GM04504 (cell line): ENCODE measurements at places on chromosomes 1 and 21.

DNA sequence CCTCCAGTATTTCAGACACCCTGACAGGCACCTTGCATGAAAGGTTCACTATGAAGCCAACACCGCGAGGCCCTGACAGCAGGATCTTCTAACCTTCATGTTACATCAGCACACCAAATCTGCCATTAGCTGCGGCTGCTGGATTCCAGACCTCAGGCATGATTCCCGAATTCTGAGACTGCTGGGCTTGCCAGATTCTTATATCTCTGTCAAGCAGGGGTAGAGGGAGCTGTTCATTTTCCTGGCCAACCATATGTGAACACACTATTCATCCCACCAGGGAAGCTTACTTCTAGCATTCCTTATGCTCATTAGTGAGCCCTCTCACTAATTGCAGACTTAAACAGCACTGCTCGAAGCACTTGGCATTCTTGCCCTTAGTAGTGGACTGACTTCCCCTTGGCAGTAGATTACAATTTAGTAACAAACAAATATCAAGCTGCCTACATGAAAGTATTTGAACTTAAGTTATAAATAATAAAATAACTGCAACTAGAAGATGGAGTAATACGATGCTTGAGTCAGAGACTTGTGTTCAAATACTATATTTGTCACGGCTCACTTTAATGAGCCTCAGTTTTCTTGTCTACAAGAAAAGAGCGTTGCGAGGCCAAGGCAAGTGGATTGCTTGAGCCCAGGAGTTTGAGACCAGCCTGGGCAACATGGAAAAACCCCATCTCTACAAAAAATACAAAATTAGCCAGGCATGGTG is 43.3 kb downstream of the NID1 start:
- peak; percentile 70 for DNase-seq

DNA sequence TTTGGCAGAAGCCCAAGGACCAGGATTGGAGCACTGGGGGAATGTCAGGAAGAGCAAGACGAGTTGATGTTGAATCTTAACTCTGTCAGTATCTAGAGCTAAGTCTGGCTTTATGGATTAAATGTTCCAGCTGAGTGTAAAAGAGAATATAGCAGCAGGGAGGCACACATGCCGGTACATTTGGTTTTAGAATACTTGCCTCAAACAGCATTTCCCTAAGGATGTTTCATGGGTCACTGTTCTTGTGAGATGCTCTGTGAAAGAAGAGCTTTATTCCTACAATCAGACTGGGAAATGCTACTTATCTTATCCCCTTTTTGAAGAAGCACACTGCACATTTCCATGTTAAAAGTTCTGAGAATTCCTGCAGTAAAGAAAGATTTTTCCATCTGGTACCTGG is 440.3 kb upstream of the B3GALT2 start:
- no peak for DNase-seq

DNA sequence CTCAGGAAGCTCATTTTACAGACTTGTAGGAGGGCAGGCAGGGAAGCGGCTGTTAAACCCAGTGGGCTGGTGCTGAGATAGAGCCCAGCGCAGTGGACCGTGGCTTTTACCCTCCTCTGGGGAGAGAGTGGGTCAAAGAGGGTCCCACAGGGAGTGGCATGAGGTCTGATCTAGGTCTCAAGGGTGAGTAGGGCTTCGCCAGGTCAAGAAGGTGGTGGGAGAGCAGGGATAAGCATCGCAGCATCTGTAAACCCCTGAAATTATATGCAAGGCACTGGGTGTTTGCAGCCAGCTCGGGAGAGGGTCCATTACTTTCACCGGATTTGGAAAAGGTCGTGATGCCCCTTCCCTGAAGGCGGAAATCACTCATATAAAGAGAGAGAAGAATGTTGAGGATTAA is 89.1 kb downstream of the ZSCAN20 start:
- DNase-seq = no peak

DNA sequence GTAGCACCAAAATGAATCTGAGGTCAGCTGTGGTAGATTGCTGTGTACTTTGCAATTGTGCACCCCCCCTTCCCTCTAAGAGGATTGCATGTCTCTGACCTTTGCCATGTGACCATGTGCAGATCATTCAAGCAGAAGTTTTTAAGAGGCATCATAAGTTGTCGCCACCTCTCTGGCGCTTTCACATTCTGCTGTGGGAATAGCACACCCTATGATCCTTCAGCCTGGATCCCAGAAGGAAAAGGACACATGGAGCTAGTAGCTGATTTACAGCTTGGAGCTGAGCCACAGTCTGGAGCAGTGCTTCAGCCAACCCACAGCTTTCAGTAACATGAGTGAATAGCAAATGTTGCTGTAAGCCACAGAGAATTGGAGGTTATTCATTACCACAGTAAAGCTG is 158.5 kb downstream of the TSEN15 start:
- DNase-seq = peak; percentile 91

DNA sequence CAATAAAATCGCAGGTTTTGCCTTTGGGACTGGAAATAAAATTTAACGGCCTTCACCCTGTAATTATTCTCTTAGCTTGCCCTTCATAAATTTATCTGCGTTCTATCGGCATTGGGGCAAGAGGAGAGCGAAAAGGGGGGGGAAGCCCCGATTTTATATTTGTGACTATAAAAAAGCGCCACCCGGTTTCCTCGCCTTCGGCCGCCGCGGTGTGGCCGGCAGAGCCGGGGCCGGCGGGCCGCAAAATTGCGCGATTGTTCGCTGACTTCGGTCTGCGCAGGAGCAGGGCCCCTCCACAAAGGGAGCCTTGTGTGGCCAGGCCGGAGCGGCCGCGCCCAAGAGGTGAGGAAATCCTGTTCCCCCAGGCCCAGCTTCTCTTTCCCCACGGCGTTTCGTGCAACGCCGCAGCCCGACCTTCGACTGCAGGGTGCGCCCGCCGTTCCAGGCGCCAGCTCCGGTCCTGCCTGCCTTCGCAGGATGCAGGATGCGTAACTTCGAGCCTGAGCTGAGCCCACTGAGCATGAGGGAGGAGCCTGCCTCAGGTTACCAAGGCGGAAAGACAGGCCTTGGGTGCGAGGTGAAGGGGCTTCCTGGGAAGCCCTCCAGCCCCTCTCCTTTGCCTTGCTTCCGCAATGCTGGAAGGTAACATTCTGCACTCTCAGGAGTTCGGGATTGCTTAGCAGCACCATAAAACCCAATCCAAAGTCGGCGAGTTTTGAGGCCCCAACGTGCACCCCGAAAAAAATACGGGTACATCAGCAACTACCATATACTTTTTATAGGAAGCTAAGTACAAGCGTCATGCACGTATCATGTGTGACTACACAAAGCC is 4.9 kb upstream of the TBX15 start:
- DNase-seq = no peak

GRCh38 chr1:241701483-241702295 is 49.6 kb downstream of the WDR64 start:
- peak; percentile 19 for DNase-seq

DNA sequence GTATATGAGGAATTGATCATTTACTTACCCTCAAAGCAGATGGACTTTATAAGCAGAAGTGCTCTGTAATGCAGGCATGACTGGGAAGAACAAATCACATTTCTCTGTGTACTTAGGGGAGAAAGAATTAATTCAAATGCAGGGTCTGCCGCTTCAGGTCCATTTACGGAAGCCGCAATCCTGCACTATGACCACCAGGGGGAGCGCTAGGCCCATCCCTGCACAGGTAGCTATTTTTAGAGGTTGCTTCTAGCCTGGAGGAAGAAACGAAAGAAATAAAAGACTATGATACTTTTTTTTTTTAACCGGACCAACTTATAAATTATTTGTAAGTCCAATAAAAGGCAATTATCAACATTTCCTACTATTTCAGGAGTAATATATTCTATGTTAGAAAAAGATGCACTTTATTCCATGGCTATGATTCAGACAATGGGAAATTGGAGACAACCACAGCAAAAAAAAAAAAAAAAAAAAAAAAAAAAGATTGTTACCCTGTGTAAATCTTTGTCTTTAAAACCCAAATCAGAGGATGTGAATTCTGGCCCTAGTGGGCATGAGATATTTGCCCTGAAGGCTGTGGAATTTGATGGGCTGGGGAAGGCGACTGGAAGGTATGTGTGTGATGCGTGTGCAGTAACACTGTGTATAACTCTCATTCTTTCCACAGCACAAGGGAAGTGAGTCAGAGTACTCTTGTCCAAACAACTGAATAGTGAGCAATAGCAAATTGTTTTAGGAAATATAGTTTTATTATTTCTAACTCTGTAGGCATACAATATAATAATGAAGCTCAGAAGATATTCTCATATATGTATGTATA is 12.9 kb upstream of the FYB2 start:
- DNase-seq = peak; percentile 81

DNA sequence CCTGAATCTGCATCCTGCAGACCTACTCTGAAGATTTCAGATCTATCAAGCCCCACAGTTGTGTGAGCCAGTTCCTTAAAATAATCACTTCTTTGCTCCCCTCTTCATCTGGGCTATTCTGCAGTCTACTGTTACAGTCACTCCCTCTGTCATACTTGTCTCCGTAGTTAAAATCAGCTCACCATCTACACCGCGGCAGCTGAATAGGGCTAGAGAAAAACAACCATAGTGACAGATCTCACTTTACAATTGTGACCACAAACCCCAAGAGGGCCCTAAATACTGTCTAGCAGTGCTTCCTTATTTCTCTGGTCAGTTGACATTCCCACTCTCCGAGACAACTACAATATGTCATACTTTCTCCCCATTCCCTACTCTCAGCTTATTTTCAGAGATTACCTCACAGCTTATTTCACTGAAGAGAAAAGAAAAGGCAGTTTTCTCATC is 12.9 kb downstream of the DESI2 start:
- DNase-seq = no peak

GRCh38 chr1:157270705-157271274 is 132.6 kb upstream of the ETV3 start:
- DNase-seq = no peak

- no peak for DNase-seq
Observed at GRCh38 chr1:101392552-101392951, 155.7 kb downstream of the S1PR1 start.

DNA sequence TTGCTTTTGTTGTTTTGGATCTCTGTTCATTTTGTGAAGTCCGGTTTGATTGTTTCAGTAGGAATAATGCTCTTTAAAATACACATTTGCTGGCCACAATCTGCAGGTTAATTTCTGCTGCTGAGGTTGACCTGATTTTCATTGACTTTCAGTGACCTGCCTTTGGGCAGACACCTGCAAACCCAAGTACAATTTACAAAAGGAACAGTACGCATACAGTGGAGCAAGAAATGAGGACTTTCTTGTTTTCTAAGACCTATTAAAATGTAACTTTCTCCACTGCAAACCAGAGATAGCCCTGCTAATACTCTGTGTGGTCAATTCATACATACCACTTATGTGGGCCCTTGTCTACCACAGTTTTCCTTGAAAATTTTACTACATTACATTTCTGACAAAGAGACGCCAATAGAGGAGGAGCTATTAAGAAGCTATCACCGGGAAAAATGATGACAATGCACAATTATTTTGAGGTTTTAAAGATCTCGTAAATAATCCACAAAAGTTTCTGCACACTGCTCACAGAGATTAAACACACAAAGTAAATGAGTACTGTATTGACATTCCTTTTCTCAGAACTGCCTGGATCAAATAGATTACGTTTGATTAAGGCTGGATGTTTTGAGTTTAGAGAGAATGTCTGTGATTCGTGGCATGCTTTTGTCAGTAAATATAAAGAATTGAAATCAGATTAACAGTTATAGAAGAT is 141.9 kb downstream of the SDCCAG8 start:
- no peak for DNase-seq

DNA sequence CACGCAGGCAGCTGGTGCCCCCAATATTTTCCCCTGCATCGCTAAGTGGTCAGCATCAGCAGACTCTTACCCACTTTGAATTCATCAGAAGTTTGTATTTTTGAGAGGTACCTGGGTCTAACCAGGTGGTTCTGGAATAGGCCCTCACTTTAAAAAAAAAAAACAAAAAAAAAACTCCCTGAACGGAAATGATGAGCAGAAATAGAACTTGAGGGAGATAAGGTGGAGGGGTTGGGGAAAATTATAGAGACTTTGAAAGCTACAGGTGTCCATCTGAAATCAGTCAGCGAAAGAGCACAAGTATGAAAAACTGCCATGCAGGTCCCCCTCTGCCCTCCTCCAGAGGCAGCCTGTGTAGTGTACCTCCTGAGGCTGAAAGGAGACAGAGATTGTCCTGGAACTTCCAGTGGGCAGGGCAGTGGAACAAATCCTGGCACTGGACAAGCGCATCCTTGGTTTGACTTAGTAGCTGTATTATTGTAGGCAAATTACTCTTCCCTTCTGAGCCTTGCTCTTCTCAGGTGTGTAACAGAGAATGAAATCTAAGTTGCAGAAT is 1.2 kb downstream of the SLAMF7 start:
- DNase-seq = no peak

GRCh38 chr1:22812993-22813790 is 102.6 kb downstream of the EPHB2 start:
- no peak for DNase-seq

- no peak for DNase-seq
Observed at GRCh38 chr1:180848191-180848590, 64.5 kb upstream of the KIAA1614 start.

- no peak for DNase-seq
Observed at GRCh38 chr1:151570819-151571218, 30.7 kb downstream of the TUFT1 start.

GRCh38 chr1:161013488-161014230 is 7.3 kb downstream of the F11R start:
- DNase-seq = no peak

- DNase-seq = no peak
Observed at GRCh38 chr1:143699115-143699514, 272.7 kb downstream of the FAM72C start.

- DNase-seq = peak; percentile 24
Observed at GRCh38 chr1:100921110-100921706, 25.3 kb downstream of the SLC30A7 start.
